Fibroblast of gingiva (primary cell): ENCODE measurements at places on chromosomes 2 and 18.

DNA sequence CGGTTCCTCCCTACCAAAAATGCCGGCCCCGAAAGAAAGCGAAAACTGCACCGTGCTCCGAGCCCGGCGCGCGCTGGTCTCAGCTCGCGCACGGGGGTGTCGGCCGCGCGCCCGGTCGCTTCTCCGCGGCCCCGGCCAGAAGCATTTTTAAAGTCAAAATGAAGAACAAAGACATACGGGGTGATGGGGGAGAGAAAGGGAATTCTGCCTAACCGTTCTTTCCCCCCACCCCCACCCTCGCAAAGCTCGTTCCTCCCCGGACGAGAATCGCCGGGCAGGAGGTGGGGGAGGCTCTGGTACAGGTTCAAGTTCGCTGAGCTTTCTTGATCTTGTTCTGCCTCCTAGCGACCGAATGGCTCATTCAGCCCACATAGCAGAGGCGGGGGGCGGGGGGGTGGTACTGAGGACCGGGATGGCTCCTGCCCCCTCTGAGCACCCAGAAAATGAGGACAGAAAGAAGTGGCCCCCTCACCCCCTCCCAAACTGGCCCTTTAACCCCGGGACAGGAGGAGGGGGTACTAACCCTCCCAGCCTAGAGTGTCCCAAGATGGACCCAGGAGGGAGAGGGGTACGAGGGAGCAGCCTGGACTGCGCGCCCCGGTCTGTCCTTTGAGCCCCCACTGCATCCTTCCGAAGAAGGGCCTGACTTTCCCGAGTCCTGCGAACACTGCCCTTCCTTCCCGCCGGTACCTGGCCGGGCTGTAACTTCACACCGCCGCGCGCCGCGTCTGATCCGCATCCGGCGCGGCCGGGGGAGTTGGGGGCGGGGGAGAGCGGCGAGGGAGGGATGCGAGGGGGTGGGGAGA is 3.1 kb downstream of the BCL11A start:
- DNase-seq = peak; percentile 18

GRCh38 chr2:152609699-152610098 is 107.6 kb downstream of the PRPF40A start:
- no peak for DNase-seq

GRCh38 chr2:119010336-119010735 is 68.3 kb downstream of the MARCO start:
- no peak for DNase-seq

DNA sequence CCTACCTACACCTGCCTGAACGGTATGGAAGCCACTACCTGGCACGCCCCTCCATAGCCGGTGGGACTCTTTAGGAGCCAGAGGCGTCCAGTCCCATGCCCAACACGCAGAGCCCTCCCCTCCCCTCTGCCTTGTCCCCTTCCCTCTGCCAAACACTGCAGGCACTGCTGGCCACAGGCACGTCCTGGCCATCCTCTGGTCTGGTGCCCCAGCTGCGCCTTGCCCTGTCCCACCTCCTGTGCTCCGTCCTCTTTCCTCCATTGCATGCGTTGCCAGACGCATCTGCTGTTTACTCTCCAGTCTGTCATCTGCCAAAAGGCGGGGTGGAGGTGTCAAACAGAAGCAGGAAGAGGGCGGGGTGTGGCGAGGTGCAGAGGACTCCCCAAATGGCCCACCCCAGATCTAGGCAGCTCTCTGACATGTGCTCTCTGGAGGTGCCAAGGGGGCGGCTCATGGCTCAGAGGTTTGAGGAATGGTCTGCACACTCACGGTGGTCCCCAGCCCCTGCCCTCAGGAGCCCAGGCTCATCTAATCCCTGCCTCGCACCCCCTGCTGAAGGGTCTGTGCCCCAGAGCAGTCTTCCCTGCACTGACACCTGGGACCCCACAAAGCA is 45.1 kb downstream of the HS6ST1 start:
- DNase-seq = no peak
